Stimulated activated CD4-positive, alpha-beta T cell treated with anti-CD3 and anti-CD28 coated beads, Interleukin-2, amount 100 ng/mL, for 24 hours (primary cell): ENCODE measurements at places on chromosomes 2 and 18.
A peak's percentile ranks its signal among the peaks of the same experiment; 100 is the strongest.

DNA sequence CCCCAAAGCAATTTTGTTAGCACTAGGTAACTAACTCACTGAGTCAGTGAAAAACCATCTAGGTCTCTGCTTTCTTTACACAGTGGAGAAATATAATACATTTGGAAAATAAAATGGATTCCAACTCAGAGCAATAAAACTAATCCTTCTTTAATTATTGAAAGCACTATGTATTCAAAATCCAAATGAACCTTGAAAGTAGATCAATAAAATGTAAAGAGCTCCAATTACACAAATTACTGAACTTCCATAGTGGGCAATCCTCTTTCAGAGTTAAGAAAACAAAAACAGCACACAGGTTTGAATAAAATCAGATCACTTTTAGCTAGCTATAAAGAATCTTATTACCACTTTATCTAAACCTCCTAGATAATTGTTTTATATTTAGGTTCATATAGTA lies 208.1 kb downstream of the NR4A2 start:
- DNase-seq = no peak

DNA sequence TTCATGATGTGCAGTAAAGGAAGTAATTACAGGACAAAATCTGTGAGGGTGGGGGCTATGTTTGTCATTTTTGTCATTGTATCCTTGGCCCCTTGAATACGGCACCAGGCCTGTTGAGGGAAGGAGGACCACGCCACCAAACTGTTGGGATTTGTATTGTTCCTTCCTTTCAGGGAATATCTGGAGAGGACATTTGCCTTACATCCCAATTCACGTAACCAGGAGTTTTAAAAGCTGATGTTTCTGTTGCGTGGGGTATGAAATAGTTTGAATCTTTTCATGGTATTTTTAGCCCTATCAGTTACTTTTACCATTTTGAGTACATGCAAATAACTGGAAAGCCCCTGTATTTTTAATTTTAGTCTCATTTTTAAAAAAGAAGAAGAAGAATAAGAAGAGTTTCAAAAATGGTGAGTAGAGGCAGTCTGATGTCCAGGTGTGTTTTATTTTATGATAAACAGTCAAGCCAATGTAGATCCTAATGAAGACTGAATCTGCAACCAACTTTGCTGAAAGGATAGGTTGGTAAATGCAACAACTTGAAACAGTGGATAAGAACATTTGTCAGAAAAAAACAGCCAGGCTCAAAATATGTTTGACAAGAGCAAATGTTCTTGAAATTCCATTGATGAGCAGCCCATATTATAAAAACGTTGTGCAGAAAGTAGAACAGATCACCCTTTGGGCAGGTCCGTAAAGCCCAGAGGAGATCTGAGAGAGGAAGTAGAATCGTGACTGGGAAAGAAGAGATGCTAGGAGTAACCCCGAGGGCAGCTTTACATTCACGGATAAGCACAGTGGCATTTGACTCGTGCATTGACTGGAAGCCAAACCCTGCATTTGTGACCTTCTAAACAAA lies 54.5 kb downstream of the RASGRP3 start:
- no peak for DNase-seq

GRCh38 chr2:9618410-9618809 lies 12.4 kb downstream of the YWHAQ start:
- DNase-seq = no peak

- DNase-seq = no peak
Measured at GRCh38 chr18:60202708-60203107, 169.9 kb downstream of the MC4R start.

DNA sequence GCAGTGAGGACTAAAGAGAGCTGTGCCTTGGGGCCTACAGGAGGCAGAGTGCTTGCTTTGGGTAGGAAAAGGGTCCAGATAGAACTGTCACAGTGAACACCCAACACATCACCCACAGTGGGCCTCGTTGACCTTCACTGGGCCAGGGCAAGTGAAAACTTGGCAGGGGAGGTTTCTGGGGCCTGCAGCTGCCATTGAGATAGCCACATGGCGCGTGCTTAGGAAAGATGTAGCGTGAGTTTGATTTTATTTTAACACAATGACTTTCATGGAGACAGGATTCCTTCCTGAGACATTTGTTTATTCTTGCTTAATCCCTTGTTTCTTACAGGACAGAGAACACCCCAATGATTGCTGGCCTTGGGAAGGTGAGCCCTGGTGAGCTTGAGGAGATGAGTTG lies 9.3 kb upstream of the ESPNL start:
- DNase-seq = no peak

- peak; percentile 76 for DNase-seq
Measured at GRCh38 chr2:73284296-73285158, at the start of gene FBXO41. FBXO41 (minus strand) TSS chr2:73284478; CDS start chr2:73269630, 14,848 bp downstream.

DNA sequence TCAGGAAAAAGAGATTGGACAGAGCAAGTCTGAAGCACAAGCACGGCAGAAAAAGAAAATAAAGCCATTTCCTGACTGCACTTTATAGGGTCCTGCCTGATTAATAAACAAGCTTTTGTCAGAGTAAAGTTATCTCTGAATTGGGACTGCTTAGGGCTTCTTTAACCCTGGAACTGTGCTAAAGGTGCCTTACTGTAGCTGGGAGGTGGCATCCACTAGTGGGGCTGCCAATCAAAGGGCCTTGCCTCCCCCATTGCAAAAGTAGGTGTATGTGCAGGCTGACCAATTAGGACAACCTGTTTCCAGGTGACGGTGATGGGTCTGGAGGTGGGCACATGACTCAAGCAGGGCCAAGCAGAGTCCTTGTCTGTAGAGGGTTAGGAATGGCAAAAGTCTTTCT lies 57.4 kb upstream of the RAPH1 start:
- no peak for DNase-seq

DNA sequence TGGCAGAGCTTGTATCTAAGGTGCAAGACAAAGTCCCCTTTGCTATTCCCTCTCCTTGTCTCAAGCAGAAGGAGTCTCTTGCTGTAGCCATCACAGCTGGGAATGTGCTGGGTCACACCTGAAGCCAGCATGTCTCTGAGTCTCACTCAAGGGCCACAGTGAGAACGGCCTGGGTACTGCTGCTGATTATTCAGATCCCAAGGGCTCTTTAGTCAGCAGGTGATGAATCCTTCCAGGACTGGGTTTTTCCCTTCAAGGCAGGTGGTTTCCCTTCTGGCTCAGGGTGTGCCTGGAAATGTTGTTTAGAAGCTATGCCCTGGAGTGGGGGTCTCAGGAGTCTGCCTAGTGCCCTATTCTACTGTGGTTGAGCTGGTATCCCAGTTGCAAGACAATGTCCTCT lies 356.3 kb downstream of the PARD3B start:
- DNase-seq = no peak

GRCh38 chr2:217793566-217794132 lies 209.1 kb downstream of the TNS1 start:
- no peak for DNase-seq

DNA sequence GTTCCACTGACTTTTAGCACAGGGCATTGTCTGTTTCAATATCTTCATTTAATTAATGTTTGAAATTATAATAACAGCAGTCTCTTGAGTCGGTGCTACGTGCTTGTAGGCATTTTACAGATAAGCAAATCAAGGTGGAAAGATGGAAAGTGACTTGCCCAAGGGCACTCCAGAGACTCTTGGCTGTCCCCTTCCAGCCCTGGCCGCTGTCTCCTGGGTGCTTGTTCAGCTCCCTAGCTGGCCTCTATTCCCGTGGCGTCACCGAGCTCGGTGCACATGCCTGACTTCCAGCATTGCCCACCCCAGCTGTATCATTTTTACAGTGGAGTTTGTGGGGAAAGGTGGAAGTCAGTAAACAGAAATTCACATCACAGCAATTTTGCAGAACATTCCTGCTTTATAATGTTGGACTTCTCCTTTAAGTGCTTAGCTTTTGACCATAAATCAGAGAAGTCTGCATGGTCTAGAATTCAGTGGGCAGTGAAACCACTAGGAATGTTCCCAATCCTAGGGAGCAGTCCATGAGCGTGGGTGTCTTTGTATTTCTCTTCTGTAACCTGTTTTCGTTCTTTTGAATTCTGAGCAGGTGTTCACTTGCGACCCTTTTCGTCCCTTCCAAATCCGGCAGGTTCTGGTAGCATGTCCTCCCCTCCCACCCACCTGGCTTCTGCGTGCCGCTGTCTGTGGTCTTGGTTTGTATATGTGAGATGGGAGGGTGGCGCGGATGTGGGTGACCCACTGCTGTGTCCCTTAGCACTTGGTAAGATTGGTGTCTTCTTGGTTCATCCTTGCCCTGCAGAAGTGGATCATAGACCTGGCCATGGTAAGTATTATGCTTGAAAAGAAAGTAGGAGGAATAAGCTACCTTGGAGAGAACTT lies 8.4 kb downstream of the SLC66A3 start:
- DNase-seq = no peak

DNA sequence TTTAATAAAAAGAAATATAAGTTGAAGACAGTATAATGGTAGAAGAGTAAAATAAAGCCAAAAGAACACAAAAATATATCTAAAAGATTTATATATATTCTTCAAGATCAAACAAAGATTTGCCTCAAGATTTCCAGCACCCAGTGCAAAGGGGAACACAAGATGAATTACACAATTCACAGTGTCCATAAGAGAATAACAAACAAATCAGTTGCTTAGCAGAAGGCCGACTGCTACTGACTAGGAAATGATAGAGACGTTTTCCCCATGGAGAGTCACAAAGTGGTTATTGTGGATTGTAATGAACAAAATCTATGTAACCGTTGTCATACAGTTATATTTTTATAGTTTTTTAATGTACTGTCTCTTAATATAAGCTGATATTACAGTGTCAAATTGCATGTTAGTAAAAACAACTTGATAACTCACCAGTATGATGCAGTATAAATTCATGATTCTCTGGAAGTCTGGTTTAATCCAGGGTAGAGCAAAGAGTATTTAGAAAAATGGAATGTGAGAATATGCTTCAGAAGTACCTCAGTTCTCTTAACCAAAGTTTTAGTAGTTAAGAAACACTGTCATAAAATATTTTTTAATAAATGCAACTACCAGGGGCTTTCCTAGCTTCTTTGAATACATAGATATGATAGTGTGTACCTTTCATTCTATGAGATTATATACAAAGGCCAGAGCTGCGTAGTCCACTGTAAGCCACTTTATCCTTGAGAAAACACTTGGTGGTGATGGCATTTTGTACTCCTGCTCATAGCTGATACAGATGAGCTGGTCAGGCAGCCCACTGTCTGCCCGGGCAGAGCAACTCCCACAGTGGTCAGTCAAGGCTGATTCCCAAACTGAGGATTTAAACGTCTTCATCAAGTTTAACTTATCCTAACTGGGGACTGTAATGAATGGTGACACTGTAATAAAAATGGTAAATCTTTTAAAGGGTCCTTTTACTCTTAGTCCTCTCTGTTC lies 180.5 kb upstream of the DTNA start:
- no peak for DNase-seq
